Astrocyte of the hippocampus (primary cell): ENCODE measurements at places on chromosomes 11 and 22.

DNA sequence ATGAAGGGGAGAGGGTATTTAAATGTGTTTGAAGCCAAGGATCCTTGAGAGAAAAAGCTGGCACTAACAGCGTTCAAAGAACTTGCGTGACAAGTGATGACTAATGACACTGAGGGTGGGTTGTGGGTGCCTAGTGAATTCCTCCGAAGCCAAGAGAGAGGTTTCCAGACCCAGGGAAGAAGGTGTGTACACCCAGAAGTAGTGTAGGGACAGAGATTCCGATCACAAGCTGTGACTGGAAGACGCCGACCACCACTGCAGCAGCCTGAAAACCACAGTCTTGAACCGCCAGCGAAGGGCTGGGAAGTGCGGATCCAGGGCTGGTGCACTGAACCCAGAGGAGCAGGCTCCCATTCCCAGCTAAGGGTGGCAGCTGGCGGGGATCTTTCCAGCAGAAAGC lies 9.5 kb downstream of the PPARA start:
- DNase-seq = peak; percentile 89

GRCh38 chr22:33780531-33781136 lies 139.6 kb downstream of the LARGE1 start:
- no peak for DNase-seq

- no peak for DNase-seq
These were observed 867.2 kb upstream of the RAG2 start for GRCh38 chr11:37465221-37465620.

DNA sequence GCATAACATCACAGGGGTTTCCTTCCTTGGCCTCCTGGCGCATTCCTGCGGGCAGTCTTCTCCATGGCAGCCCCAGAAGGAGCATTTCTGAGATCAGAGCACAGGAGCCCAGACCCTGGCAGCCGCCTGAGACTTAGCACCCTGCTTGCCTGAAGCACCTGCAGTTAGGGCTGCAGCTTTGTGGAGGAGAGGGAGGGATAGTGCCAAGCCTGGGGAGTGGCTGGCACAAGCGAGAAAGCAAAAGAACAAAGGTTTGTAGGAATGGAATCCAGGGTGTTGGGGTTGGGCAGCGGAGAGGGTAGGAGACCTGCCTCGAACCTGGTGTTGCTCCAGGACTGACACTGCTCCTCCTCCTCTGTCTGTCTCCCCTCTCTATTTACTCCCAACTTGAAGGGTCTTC lies 66.9 kb downstream of the SCN3B start:
- no peak for DNase-seq

DNA sequence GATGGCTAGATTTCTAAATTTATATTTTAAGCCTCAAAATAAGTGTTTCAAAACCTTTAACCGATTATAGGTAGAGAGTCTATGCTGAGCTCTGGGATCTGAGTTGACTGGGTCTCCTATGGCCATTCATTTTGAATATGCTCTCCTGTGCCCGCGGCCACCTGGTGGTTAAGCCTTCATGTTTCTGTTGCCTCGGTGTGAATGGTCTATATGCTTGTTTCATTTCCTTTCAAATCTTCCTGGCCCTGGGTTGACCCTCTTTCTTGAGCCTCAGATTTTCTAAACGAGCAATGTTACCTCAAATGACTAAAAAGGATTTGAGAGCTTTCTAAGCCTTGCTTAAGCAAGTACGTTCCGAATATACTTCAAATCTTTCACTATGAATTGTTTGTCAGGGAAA lies 789.4 kb upstream of the KIRREL3 start:
- peak; percentile 32 for DNase-seq

- DNase-seq = no peak
These were observed 168.7 kb downstream of the EFCAB6 start for GRCh38 chr22:43643387-43643786.

DNA sequence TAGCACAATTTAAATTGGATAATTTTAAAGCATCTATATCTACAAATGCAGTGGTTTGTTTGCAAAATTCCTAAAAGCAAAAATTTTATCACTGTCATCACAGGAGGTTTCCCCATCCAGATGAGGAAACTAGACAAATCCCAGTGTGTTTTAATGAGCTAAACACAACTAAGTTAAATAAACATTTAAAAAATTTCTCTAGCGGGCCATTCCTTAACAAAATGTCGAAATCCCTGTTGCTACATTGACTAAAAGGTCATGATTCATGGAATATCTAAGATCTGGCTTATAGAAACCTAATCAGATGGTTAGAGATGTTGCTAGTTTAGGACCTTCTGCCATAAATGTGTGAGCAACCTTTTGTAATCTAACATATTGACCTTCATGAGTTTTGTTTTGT lies 107.3 kb upstream of the BDNF start:
- no peak for DNase-seq

- no peak for DNase-seq
These were observed 35.2 kb downstream of the NARS2 start for GRCh38 chr11:78539506-78539905.

GRCh38 chr22:21927174-21927823 lies 25.3 kb downstream of the PPM1F start:
- no peak for DNase-seq

DNA sequence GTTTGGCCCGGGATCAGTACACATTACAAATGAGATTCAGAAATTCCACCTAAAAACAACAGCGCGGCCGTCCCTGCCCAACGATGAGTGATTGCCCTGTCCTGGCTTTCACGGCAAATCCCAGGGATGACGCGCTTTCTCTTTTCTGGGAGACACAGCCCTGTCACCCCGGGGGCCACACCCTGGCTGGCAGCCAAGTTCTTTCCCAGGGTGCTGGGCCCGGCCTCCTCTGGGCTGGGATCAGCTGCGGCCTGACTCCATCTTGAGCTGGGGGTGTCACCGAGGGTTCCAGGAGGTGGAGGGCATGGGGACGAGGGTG lies 82.7 kb downstream of the FBLN1 start:
- DNase-seq = peak; percentile 69

DNA sequence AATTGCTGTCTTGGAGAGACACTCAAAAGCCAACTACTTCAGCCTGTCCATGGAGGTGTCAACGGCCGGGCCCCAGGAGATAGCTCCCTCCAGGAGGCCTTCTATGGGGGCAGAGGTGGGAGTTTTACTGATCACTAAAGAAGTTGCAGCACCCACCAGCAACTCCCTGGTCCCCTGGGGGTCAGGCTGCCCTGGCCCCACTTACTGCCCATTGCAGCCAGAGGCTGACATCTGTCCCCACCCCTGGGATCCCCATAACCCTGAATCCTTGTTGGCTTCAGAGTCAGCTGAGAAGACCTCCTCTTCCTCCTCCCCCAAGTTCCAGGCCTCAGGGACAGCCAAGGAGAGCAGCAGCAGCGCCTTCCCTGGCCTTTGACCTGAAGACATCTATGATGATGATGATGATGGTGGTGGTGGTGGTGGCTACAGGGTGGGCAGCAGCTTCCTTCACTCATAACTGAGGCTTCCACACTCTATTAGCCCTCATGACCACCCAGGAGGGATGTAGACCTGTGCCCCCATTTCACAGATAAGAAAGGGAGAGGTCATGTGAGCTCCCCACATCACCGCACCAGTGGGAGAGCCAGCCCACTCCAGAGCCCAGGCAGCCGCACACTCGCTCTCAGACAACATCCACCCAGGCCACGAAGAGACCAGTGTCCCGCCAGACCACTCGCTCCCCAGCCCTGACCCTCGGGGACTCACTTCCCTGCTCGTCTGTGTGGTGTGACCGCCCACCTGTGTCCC lies 43.8 kb upstream of the FGF3 start:
- DNase-seq = no peak

DNA sequence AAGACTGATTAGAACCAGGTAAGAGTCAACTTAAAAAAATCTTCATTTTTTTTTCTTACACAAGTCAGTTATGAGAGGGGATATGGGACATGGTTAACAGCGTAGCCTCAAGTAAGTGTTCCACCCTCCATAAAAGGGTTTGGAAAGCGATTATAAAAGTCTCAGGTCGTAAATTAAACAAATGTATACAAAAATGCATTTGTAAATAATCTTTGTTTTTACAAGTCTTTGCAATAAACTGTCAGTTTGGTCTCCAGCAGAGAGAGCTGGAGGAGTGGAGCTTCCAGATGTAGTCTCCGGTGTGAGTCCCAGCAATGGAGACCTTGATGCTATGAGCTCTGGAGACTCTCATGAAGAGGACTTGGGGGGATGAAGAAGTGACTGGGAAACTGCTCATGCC lies 99.8 kb upstream of the TP53AIP1 start:
- DNase-seq = no peak

- no peak for DNase-seq
These were observed 240.5 kb upstream of the FAT3 start for GRCh38 chr11:91984033-91984584.
